ENCODE measurements at places on chromosomes 7 and 10.

- no peak for DNase-seq
Measured at GRCh38 chr7:91156316-91157185, 107.7 kb upstream of the FZD1 start.

- DNase-seq, result no peak
Measured at GRCh38 chr10:77030974-77031373, 606.6 kb downstream of the KCNMA1 start.

GRCh38 chr10:3350205-3350604, 177.6 kb upstream of the PITRM1 start:
- DNase-seq, result no peak

GRCh38 chr10:11411926-11412545, 199.4 kb downstream of the USP6NL start:
- no peak for DNase-seq

DNA sequence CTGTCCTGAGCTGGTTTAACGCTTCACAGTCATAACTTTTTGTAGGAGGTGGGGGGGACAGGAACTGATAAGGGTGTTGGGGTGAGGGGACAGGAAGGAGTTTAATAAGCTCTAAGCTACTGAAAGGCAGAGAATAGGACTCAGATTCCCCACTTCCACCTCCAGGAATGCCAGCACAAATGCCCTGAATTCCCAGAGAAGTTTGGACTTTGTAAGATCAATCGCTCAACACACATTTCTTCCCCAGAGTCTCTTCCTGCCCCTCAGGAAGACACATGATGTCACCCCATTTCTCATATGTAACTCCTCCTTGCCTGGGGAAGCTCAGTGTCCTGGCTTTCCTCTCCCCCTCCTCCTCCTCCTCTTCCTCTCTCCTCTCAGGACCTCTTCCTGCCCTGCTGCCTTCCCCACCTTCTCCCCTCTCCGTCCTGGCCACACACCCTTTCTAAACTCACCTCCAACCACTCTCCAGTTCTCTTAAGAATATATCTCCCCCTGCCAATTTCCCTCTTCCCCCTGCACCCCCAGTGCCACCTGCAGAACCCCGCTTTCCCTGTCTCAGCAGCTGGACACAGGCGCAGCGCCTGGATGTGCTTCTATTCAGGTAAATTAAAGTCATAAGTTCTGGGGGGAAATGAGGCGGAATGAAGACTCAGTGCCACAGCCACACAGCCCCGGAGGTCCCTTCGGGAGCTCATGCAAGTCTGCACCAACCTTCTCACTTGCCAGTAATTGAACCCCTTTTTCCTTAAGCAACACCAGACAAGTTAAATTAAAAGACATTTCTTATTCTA, 5.3 kb upstream of the LOXL4 start:
- no peak for DNase-seq

- no peak for DNase-seq
Measured at GRCh38 chr10:132508581-132509443, 28.8 kb upstream of the INPP5A start.

GRCh38 chr10:115432188-115432819, 339.1 kb downstream of the ATRNL1 start:
- DNase-seq, result no peak

- DNase-seq, result no peak
Measured at GRCh38 chr7:110170841-110171240, 920.1 kb upstream of the LRRN3 start.

- DNase-seq, result no peak
Measured at GRCh38 chr7:79968077-79968648, 166.5 kb upstream of the GNAI1 start.

DNA sequence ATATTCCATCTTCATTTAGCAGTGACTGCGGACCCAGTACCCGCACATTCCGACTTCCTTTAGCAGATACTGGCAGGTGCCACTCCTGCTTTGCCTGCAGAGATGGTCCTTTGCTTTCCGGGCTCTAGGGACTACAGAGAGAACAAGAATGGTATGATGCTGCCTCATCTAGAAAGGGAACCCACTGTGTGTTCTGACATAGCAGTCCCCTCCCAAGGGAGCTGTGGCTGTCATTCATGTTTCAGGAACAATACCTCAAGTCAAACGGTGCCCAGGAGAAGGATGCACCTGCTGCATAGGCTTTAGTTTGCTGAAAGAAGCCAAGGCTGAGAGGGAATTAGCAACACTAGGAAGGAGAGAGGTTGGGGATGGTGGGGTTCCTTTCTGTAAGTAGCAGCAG, 15.9 kb upstream of the TMEM72 start:
- no peak for DNase-seq

GRCh38 chr10:32266979-32267378, 80.0 kb downstream of the EPC1 start:
- no peak for DNase-seq
